ENCODE measurements at places on chromosomes 12 and 14. TPM values are rescaled to one million over a fixed set of nuclear protein-coding genes. Genes with fewer than 3 reads are reported as not detected.
A peak's percentile ranks its signal among the peaks of the same experiment; 100 is the strongest.

- no peak for DNase-seq
Measured at GRCh38 chr12:90235642-90236041, 527.0 kb upstream of the ATP2B1 start.

DNA sequence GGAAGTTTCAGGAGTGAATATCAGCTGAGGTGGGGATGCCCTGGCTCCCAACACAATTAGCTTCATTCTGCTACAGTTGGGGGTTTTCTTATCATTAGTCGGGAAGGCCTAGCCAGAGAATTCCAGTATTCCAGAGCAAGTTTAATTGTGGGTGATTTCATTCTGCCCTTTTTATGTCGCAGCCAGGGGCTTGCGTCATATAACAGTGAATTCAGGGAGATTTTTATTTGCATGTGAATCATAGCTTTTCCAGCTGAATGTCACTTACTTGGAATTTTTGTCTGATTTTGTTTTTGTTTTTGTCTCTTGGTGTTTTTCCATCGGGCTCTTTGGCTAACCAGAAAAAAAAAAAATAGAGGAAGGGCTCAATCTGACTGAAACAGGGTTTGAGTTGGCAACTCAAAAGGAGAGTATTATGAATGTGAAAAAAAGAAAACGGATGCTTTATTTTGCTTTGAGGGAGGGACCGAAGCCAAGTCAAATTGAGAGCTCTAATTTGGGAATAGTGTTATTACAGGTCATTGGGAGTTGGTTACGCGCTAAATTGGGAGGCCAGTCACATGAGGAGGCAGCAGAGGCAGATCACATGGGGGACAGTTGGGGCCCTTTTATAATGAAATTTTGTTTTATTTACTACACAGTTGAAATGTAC lies 119.4 kb downstream of the SAMD4A start:
- peak; percentile 57 for DNase-seq

- no peak for DNase-seq
Measured at GRCh38 chr14:71905860-71906259, 26.4 kb upstream of the RGS6 start.

- DNase-seq = no peak
Measured at GRCh38 chr12:16475521-16475920, 128.1 kb downstream of the MGST1 start.

DNA sequence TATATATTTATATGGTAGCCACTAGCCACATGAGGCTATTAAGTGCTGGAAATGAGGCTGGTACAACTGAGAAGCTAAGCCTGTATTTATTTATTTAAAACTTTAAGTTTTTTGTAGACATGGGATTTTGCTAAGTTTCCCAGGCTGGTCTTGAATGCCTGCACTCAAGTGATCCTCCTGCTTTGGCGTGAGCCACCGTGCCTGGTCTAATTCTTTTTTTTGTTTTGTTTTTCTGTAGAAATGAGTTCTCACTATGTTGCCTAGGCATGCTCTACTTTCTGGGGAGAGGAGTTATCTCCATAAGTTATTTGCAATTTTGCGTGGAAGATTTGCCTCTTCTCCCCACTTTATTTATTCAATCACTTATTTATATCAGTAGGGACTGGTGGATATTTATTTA lies 4.8 kb upstream of the SNRNP35 start:
- no peak for DNase-seq

DNA sequence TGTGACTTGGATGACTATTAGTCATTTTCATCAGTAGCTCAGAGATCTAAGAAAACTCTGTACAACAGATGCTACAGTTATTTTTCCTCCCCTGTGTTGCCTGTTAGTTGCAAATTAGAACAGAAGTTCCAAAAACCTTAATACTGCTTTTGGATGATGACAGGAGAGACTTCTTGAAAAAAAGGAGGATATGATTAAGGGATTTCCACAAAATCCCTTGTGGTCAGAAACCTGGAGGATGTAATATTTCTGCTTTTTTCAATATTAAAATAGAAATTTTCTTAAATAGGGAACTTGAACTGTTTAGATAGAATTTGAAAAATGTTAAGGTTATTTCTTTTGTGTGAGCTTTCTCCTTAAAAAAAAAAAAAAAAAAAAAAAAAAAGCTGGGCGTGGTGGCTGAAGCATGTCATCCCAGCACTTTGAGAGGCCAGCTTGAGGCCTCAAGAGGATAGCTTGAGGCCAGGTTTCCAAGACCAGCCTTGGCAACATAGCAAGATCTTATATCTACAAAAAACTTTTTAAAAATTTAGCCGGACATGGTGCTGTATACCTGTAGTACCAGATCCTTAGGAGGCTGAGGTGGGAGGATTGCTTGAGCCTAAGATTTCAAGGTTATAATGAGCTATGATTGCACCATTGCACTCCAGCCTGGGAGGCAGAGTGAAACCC lies 14.1 kb downstream of the CMAS start:
- no peak for DNase-seq

- no peak for DNase-seq
Measured at GRCh38 chr12:100715976-100716944, 78.3 kb upstream of the ANO4 start.

DNA sequence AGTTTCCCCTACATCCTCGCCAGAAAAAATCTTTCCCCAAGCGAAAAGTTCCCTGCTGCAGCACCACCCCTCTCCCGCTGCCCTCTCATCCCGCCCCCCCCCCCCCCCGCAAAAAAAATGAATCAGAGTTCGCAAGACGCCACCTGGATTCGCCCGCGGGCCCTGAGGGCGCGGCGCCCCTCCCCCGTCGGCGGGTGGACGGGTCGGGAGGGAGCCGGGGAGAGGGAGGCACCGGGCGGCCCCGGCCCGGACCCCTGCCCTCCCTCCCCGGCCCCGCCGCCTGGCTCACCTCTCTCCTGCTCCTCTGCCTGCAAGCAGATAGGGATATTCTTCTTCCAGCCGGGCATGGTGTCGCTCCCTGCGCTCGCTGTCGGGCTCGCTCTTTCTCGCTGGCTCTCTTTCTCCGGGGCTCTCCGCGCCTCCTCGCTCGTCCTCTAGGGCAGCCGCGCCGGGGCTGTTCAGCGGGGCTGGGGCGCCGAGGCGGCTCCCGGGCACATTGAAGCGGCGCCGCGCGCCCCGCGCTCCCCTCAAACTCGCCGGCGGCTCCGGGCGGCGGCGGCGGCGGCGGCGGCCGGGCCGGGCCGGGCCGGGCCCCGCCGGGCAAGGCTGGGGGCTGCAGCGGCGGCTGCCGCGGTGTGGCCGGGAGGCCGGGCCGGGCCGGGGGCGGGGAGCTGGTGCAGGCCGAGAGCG lies 200.3 kb upstream of the CAND1 start:
- peak; percentile 49 for DNase-seq

DNA sequence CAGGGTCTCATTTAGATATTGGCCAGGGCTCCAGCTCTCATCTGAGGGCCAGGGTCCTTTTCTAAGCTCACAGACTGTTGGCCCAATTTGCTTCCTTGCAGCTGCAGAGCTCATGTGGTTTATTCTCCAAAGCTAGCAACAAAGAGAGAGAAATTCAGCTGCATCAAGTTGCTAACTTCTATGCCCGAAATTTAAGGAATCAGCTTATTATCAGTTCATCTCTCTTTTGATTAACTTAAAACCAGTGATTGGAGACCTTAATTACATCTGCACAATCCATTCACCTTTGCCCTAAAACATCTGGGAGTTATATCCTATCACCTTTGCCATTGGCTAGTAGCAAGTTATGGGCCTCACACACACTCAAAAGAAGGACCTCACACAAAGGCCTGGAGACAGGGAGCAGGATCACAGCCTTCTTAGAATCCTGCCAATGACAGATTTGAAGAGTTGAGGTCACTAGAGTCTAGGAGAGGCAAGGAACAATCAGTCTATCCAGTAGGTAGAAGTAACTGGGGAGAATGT lies 258.8 kb upstream of the GARIN6 start:
- DNase-seq = no peak

DNA sequence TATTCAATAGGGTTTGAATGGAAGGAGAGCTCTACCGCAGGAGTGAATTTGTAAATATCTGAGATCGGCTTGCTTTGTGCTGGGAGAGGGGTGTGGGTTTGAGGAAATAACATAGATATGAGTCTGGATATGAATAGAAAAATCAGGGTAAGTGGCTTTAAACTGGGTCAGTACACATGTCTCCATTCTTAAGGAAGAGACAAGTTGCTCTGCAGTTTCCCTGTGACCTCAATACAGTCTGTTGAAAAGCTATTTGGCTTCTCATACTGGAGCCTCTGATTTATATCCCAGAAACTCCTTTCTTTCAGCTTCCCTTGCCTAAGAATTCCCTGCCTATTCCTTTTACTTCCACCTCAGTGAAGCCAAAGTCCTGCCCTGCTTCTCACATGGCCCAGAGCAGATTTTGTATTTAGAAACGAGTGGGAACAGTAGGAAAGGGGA lies 153.5 kb upstream of the ATF7IP start:
- no peak for DNase-seq

DNA sequence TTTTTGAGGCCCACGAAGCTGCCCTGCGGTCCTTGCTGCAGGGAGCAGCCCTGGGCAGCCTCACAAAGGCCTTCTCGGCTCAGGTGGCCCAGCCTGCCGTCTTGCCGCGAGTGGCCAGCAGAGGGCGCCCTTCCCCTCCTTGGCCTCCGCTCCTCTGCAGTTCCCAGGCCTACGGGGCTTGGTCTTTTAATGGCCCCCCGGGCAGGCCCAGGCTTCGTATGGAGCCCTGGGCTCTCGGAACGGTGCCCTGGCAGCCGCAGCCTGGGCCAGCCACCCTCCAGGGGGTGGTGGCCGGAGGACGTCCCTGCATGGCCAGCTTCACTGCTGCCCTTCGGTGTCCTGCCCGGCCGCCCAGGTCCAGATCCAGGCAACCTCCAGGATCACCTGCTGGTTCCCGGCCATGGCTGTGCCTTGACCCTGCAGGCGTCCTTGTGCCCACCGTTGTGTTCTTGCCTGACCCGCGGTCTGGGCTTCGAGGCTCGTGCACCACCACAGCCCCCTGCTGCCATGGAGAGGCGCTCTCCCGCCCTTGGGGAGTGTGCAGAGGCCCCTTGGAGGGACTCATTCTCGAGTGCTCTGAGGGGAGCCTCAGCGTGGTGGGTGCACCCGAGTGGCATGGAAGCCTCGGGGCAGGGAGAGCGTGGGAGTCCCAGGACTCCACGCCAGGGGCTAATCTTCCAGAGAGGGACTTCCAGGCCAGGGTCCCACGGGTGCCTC lies 9.4 kb downstream of the ASPG start:
- DNase-seq = peak; percentile 31

DNA sequence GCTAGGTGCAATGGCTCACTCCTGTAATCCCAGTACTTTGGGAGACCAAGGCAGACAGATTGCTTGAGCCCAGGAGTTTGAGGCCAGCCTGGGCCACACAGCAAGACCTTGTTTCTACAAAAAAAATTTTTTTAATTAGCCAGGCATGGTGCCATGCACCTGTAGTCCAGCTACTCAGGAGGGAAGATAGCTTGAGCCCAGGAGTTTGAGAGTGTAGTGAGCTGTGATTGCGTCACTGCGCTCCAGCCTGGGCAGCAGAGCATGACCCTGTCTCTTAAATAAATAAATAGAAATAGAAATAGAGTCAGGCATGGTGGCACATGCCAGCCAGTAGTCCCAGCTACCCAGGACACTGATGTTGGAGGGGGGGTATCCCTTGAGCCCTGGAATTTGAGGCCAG lies 36.7 kb upstream of the CLIP1 start:
- DNase-seq = peak; percentile 42

GRCh38 chr12:526089-526488 lies 66.3 kb downstream of the B4GALNT3 start:
- DNase-seq = no peak

DNA sequence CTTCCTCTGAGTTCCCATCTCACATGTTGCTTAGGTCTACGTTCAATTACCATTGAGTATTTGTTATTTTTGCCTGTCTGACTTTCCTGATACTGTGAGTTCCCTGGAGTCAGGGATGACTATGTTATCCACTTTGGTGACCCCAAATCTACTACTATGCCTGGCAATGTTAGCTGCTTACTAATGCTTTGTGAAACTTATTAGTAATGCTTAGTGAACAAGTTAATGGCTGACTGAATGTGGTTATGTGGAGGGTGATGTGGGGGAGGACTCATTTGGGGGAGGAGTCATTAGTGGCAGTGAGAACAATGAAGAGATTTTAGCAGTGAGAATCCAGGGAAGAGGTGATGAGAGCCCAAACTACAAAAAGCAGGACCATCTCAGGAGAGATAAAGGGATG lies 121.6 kb downstream of the KTN1 start:
- no peak for DNase-seq

GRCh38 chr14:42459171-42459685 lies 852.6 kb downstream of the LRFN5 start:
- DNase-seq = no peak

GRCh38 chr14:38662781-38663180 lies 406.9 kb upstream of the CLEC14A start:
- no peak for DNase-seq

RASSF8 gene
- 7.3 TPM for total RNA-seq

KCNK13 gene
- not detected for total RNA-seq

LRRC10 gene
- total RNA-seq = not detected

LUM gene
- total RNA-seq = 94.9 TPM

SLC5A8 gene
- total RNA-seq = not detected

BAG5 gene
- total RNA-seq = 5.4 TPM

SIX1 gene
- total RNA-seq = 4.1 TPM

EFS gene
- 9.0 TPM for total RNA-seq

ESPL1 gene
- 23.9 TPM for total RNA-seq

Data from MG63 (cell line).